NCI-H510A (cell line): ENCODE measurements at places on chromosomes 12 and 14.

DNA sequence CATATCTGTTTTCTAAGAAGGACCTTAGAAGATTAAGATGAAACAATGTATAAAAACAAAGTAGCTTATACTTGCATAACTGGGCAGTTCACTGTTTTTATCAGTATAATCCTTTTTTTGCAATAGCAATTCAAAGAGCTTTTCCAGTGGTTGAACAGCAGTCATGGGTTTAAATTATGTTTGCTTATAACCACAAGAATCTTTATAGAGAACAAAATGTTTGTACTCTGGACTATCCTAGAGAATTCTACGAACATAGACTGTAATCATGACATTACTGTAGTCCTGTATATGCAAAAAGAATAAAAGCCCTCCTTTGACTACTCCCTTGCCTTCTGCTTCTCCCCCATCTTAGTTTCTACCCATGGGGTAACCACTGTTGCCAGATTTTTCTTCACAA lies 5.7 kb downstream of the FAM177A1 start:
- DNase-seq: no peak

DNA sequence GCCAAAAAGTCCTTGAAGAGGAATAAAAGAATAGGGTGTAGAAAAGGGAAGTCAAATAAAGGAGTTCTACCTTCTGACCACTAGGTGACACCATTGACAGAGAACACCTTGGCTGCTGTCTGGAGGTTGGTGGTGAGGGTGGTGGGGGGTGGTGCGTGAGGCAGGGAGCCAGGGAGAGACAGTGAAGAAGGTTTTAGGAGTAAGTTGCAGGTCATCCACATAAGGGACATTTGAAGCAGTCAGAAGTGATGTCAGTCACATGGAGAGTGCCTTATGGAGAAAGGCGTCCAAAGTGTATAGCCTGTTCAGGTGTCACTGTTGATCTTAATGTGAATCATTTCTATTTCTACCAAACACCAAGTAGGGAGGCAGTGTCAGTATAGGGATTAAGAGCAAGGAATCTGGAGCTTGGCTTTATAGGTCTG lies 279.3 kb upstream of the DDHD1 start:
- DNase-seq: no peak

GRCh38 chr14:102776761-102777710 lies at the start of gene TRAF3:
Gene TRAF3, plus strand, starts transcription at chr14:102777449. Its CDS starts 92,753 bp downstream, at chr14:102870202.
- no peak for DNase-seq

DNA sequence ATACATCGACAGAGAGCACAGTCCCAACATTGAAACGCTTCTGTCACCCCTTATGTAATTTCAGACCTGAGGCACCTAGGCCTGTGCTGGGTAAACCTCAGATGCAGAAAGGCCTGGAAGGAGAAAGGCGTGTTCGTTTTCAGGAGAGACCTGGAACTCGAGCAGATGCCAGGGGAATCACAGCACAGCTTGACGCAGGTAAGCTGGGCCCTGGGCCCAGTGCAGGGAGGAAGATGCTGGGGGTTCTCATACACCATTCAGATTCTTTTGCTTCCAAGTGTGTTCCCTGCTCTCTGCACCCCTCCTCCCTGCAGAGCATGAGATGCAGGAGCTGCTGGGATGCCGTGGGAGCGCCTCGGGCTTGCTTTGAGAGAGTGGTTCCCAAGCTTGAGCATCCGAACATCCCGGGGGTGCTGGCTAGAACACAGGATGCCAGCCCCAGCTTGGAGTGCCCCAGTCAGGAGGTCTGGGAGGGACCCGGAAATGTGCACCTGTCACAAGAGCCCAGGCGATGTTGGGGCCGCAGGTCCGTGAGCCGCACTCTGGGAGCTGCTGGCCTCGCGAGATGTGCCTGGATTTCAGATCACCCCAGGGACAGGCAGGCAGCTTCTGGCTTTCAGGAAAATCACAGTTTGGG lies 35.9 kb downstream of the FZD10 start:
- no peak for DNase-seq

DNA sequence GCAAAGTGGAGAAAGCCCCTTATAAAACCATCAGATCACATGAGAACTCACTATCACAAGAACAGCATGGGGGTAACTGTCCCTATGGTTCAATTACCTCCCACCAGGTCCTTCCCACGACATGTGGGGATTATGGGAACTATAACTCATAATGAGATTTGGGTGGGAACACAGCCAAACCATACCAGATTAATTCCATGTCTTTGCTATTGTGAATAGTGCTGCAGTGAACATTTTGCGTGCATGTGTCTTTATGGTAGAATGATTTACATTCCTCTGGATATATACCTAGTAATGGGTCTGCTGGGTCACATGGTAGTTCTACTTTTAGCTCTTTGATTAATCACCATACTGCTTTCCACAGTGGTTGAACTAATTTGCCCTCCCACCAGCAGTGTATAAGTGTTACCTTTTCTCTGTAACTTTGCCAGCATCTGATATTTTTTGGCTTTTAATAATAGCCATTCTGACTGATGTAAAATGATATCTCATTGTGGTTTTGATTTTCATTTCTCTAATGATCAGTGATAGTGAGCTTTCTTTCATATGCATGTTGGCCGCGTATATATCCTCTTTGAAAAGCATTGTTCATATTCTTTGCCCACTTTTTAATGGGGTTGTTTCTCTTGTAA lies 29.7 kb upstream of the SAV1 start:
- DNase-seq: no peak

GRCh38 chr12:131147894-131148293 lies 194.2 kb downstream of the ADGRD1 start:
- DNase-seq: no peak

DNA sequence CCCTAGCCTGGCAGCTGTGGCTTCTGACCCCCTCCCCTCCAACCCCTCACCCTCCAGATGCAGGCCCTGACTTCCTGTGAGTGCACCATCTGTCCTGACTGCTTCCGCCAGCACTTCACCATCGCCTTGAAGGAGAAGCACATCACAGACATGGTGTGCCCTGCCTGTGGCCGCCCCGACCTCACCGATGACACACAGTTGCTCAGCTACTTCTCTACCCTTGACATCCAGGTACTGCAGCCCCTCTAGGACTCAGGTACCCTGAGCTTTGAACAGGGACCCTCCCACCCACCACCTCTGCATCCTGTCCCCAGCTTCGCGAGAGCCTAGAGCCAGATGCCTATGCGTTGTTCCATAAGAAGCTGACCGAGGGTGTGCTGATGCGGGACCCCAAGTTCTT lies 6.0 kb upstream of the IRF9 start:
- no peak for DNase-seq

DNA sequence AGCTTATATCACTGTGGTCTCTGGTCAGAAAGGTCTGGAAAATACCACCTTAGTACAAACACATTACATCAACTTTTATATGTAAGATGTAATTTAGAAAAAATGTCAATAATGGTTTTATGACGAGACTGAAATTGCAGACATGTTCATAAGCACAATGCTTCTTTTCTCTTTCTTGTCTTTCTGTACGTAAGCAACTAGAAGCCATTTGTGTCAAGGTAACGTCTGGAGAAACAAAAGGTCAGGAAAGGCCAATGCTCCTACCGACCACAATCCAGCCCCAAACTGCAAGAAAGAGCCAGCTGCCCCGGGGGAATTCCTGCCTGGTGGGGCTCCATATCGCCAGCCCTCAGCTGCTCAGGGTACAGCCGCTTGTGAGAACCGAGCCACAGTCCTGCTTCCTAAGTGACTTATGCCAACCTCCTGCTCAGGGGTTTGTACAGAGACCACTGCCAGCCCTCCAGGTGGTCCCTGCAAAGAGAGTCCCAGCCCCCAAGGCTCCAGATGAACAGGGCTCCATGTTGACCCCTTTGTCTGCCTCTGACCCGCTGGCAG lies 6.3 kb downstream of the ZNF839 start:
- DNase-seq: no peak
